ENCODE measurements at places on chromosomes 6 and 20.

DNA sequence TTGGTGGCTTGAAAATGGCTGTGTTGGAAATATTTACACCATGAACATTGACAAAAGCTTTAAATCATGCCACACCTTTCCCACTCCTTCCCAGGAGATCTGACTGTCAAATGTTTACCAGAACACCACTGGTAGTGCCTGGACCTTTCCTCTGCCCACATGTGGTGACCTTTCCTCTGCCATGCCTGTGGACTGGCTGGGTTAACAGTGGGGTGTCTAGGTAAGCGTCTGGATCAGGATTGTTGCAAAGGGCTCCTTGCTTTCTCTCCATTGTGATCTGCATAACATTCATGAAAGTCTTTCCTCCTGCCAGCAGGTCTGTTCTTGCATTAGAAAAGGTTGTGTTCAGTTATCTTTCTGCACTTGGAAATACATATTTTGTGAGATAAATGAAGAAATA is 572.7 kb downstream of the DHX35 start:
- no peak for DNase-seq

DNA sequence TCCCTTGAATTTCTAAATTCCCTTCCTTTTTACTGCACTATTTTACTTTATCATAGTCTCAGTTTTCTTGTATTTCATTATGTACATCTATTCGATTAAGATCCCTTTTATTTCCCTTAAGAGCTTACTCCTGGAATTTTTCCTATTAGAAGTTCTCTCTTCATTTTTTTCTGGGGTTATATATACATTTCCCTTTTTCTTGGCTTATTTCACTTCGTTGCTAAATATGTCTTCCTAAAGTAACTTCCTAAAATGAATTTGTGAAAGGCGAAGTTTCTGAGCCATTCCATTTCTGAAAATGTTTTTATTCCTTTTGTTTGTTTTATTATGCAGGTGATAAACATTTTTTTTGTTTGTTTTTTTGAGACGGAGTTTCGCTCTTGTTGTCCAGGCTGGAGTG is 5.9 kb upstream of the CD109 start:
- DNase-seq: no peak

DNA sequence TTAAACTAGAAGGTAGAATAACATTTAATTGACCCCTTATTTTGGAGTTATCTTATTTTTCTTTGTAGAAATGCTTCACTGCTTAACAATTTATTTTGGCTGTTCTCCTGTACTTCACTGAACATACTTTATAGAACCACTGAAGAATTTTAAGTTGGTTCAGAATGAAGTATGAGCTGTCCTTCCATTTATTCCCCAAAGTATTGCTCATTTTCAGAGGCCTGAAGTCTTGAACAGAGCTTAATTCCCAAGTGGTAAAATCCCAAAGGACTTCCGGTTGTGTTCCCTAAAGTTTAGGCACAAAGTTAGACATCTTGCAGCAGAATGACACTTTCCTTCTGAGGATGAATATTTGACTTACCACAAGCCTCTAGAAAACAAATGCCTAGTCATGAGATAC is 233.3 kb downstream of the TINAG start:
- DNase-seq: no peak

- no peak for DNase-seq
Measured at GRCh38 chr20:31602431-31602778, 2.7 kb upstream of the ID1 start.

GRCh38 chr6:34586327-34587040 is 30.4 kb upstream of the SPDEF start:
- DNase-seq: no peak
